ENCODE measurements at places on chromosomes 16 and 17.

DNA sequence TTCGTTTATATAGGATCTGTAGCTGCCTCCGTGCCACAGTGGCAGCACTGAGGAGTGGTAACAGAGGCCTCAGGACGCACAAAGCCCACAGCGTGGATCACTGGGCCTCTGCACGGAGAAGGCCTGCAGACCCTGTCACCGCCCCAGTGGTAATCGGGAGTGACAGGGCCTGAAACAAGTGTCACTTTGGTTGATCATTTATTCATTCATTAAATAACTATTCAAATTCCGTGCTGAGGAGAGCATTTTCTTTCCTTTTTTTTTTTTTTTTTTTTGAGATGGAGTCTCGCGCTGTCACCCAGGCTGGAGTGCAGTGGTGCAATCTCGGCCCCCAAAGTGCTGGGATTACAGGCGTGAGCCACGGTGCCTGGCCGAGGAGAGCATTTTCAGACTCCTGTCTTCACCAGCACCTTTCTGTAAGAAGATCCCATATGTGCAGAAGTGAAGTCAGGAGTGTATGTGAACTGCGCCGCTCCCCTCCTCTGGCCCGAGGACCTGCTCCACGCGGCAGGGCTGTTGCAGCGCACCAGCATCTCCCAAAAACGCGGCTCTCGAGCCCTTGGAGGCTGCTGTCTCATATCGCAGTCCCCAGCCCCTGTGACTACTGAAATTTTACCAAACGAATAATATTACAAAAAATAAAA is 44.9 kb upstream of the TRAP1 start:
- no peak for DNase-seq

DNA sequence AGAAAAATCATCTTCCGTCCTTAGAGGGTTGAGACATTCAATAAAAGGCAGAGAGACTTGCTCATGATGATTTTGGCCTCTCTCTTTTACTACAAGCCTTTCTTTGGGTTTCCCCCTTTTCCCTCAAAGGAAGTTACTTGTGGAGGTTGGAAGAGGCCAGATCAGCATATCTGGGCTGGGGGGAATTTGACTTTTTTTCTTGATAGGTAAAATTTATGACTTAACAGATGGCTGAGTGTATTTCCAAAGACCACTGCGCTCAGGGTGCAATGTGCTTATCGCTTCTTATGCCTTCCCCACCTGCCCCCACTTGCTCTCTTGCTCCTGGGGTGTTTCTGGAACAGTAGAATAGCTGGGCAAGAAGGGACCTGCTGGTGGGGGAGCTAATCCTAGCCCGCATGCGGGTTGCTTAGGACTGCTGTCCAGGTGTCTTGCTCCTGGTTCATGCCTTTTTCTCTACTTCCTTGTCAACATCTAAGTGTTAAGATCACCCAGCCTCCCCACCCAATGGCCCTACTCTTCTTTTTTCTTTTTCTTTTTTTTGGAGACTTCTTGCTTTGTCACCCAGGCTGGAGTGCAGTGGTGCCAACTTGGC is 131.9 kb downstream of the MSI2 start:
- DNase-seq, result no peak

- DNase-seq, result no peak
Measured at GRCh38 chr16:82070656-82071369, 35.8 kb downstream of the HSD17B2 start.

DNA sequence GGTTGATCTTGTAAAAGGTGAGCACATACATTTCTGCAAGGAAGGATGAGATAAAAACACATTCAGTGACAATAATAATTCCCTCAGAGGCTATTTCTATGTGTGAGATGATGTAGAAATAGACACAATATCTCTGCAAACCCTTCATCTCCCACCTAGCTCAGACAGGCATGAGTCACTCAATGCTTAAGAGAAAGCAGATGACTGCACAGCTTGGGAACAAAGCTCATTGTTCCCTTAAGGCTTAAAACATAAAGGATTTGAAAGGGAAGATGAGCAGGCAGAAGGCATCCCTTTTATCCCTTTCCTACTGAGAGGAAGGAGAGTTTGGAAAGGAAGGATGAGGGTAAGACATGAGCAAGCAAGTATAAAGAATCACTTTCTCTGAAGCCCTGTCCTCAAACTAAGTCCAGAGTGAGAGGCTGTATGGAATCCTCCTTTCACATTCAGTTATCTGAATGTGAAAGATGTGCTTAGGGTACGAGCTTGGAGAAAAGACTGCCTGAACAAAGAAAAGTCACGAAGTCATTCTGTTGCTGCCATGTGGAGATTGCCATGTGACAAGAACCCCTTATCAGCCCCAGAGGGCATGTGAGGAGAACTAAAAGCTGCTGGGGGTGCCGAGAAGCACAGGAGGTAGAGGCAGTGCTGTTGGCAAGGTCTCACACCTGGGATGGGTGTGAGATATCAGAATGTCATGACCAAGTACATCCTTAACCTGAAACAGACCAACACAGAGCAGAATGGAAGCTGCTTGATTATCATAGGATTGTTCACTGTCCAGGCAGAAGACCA is 58.2 kb downstream of the CNTNAP4 start:
- no peak for DNase-seq

DNA sequence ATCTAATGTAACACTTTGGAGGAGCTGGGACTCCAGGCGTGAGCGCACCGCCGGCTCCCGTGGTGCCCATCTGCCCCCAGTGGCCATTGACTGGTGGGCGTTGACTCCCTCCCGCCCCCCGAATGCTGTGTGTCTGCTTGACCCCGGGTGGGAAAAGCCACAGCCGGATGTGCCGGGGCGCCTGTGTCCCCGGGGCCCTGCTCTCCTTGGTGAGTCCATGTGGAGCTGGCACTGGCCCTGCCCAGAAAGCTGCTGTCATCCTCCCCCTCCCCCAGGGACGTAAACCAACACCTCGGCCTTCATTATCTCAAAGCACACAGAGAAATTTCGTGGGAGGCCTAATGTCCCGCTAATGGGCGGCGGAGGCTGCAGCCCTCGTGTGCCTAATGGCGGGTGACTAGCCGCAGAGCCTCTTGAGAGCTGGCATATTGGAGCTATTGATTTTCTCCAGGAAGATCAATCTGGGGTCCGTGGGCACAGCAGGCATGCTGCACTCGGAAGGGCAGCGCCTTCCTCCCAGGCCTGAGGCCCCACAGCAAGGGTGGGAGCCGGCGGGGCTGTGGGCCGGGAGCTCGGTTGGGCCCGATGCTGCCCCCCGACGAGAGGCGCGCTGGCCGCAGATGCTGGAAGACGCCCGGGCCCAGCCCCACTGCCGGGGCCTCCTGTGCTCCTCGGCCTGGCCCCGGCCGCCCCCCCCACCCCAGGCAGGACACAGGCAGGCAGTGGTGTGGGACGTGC is 4.0 kb upstream of the PERCC1 start:
- no peak for DNase-seq

- DNase-seq, result no peak
Measured at GRCh38 chr17:41278176-41278955, 2.9 kb downstream of the KRTAP9-7 start.
